ENCODE measurements at places on chromosomes 11 and 22.

- no peak for DNase-seq
Measured at GRCh38 chr11:14451825-14452224, 47.8 kb downstream of the COPB1 start.

- DNase-seq = no peak
Measured at GRCh38 chr11:120391292-120391691, 55.1 kb downstream of the ARHGEF12 start.

GRCh38 chr22:40826984-40827741 is 8.0 kb upstream of the SLC25A17 start:
- no peak for DNase-seq

GRCh38 chr22:30191040-30191701 is 55.4 kb downstream of the LIF start:
- no peak for DNase-seq

DNA sequence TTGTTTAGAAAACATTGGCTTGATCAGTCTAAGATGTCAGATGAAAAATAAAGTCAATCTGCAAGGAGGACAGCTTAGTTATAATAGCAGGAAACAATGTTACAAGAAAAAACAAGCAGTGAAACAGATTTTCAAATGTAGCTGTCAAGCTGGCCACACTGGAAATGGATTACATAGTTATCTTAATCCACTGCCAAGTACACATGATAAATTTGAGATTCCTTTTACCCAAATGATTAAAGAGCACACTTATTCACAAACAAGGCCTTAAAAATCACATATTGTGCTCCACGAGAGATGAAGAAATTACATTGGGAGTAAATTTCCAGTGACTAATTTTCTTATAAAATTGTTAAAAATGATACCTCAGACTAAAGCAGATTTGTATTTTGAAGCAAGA is 17.5 kb upstream of the ESAM start:
- no peak for DNase-seq

GRCh38 chr11:133082841-133083488 is 449.3 kb downstream of the OPCML start:
- DNase-seq = no peak

GRCh38 chr11:114918286-114918685 is 240.0 kb downstream of the NXPE2 start:
- no peak for DNase-seq

DNA sequence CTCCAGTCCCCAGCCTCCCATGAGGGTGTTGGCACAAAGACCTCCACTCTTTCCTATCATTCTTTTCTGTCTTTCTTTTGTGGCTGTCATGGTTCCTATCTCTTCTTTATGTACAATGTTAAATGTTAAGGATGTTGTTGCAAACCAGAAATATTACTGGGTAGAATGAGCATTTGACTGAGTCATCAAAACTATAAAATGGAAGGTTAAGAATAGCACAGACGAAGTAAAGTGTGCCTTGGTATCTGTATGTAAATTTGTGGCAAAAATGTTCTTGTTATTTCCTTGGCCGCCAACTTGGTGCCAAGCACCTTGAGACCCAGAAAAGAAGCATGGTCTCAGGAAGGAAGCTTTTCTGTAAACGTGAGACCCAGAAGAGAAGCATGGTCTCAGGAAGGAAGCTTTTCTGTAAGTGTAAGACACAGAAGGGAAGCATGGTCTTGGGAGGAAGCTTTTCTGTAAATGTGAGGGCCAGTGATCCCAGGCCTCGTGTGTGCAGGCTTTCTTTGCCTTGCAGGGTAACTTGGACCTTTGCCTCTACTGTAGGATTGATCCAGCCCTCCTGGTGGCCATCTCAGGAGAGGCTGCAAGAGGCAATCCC is 6.7 kb upstream of the PKP3 start:
- no peak for DNase-seq

DNA sequence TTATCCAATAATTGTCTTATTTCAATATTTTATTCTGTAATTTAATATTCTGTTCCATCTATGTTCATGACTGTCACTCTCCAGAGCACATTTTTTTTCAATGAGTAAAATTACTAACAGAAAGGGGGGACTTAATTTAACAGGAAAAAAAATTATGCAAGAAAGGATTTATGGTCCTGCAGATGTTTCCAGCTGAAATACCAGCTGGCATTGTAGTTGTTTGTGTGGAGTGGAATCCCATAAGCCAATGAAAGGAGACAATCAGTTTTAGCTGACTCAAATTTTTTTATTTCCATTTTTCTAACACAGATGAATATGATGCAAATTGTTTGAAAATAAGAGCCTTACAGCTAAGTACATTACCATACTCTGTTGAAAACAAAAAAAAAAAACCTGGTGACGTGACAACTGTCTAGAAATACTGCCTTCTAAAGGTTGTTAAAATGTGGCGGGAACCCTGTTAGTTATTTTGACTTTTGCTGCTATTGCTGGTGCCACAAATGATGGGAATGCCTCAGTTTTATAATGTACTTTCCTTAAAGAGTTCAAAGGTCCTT is 389.1 kb downstream of the ETS1 start:
- no peak for DNase-seq

DNA sequence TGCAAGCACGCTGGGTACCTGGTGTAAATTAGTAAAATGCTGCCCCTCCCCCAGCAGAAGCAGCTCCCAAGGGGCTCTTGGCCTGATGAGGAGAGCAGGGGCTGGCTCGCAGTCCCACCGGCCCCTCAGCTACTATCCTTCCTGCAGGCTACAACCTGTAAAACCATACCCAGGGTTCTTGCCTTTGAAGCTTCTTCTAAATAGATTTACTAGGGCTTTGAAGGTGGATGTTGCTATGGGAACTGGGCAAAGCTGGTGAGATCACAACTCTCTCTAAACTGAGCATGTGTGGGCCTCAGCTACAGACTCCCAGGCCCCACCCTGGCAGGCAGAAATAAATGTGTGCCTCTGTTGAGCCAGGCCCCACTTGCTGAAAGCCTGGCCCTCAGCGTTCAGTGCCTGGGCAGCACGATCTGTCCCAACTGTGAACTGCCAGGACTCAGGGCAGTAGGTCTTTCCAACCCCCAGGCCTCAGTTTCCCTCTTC is 18.5 kb downstream of the CD5 start:
- no peak for DNase-seq

DNA sequence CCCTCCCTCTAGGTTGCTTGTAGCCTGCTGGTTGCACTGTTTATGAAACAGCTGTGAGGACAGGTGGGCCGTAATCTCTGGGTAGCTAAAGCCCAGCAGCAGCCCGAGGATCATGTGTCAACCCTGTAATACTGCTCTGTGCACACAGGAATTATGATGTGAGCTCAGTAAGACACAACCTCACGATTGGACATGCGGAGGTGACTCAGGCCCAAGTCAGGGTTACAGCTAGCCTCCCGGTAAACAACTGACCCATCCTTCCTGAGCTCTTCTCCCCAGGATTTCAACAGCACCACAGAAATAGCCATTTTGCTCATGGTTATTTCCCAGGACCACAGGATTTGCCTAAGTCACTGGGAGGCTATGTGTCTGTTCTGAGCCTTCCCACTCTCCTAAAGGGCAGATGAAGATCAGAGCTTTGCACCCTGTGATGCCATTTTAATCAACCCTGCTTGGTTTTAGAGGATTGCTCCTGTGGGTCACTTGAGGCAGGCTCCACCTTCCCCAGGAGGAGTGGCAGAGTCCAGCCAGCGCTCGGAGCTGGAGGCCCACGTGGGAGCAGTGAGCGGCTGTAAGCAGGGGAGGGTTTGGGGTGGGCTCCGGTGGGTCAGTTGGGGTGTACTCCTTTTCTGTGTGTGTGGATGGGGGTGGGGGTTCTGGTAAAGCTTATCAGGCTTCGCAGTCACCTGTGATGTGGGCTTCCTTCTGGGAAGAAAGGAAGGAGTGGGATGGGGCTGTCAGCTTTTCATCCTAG is at the start of gene AMPD3:
Gene AMPD3, plus strand, starts transcription at position 387 of the 754 bp plus-strand sequence. CDS start 6,256 bp downstream, outside the sequence.
- DNase-seq = peak; percentile 96

DNA sequence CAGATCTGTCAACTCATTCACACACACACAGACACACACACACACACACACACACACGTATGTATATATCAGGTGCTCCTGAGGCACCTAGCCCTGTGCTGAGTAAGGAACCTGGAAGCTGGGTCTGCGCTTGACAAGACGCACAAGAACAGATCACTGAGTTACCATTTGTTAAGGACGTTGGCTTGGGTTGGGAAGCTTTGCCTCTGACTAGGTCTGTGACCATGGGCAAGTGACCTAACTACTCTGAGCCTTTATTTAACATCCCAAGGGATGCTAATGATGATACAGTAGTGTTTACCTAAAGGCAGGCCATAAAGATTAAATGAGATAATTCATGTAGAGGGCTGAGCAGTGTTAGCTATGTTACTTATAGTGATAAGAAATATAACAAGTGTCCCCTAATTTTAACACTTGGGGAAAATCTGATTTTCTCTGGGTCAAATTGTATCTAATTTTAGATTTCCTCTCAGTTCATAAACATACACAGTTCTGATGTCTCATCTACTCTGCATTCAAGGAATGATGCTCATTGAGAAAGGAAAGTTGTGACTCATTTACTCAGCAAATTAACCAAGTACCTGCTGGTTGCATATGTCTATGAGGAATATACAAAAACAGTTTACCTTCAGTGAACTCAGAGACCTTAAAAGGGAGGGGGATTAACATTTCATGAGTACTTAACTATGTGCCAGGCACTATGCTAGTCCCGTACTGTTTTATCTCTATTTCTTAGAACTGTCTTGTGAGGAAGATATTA is 13.6 kb downstream of the RNF185 start:
- peak; percentile 80 for DNase-seq

GRCh38 chr11:25981998-25982397 is 349.9 kb upstream of the ANO3 start:
- peak; percentile 24 for DNase-seq

- no peak for DNase-seq
Measured at GRCh38 chr11:116586392-116586791, 186.4 kb downstream of the BUD13 start.

DNA sequence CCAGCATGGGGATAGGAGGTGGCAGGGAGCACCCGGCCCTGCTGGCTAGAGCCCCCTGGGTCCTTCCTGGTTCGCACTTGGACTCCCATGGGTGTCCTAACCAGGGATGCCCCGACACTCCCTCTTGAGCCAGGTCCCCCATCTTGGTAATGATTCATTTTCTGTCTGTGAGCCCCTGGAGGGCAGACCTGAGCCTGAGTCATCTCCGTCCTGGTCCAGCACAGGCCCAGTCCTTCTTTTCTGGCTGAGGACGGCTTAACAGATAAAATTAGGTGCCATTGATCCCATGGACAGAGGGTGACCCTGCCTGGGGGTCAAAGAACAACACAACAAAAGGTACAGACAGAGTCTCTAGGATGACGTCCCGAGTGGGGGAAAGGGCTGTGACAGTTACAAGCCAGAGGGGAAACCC is 3.5 kb downstream of the RHOD start:
- no peak for DNase-seq

DNA sequence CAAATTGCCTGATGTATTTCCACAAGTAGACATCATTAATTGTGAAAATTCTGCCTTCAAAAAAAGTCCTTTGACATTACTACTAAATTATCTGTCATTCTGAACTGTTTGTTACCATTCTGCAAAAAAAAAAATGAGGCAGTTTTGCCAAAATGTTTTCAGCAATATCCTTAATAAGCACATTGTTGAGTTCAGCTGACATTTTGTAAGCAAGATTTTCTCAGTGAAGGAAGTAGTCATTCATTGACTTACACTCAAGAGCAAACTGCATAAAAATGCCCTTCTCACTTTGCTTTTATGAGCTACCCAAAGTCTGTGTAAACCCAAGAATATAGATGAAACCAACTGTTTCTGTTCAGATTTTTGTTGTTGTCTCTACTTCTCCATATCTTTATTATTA is 125.9 kb downstream of the UVRAG start:
- DNase-seq = no peak

GRCh38 chr11:8039530-8040260 is 41.3 kb upstream of the TUB start:
- DNase-seq = no peak

DNA sequence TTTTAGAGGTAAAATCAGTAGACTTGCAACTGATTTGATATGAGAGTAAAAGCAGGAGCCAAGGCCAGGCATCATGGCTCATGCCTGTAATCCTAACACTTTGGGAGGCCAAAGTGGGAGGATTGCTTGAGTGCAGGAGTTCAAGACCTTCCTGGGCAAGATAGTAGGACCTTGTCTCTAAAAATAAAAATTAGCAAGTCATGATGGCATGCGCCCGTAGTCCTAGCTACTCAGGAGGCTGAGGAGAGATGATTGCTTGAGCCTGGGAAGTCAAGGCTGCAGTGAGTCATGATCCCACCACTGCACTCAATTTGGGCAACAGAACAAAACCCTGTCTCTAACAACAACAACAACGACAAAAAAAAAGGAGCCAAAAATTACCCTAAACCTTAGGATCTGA is 13.5 kb downstream of the SGSM3 start:
- DNase-seq = no peak

DNA sequence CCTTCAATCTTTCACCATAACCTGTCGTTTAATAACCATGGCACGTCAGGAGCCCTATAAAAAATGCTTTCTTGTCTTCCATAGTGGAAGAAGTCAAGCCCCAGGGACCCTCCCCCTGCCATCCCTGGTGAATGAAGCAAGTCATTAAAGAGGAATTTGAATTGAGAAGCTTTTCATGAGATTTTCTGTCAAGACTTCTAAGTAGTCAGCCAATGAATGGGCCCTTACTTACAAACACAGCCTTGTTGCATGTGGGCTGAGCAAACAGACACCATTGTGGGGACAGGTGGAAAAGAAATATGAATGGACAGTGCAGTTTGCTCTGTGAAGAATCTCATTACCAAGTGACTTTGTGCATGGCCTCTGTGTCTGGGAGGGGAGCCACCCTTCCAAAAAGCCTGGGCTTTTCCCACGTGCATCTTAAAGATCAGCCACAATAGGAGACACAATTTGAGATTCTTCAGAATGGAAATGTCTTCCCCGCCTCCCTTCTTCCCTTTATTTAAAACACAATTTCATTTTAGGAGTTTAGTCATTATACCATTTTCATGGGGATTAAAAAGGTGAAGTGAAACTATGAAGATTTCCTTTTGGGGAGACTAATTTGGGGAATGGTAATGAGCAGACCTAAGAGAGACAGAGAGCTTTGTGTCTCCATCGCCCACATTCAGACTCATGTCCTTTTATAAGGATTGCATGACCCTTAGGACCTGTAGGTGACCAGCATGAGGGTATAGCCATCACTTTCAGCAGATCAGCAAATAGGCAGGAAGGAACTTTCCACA is 152.0 kb downstream of the LRRC4C start:
- DNase-seq = no peak

- no peak for DNase-seq
Measured at GRCh38 chr11:68841718-68842426, at the start of gene CPT1A. Gene CPT1A (minus strand): TSS chr11:68841916. CDS start chr11:68815474, 26,442 bp downstream.

DNA sequence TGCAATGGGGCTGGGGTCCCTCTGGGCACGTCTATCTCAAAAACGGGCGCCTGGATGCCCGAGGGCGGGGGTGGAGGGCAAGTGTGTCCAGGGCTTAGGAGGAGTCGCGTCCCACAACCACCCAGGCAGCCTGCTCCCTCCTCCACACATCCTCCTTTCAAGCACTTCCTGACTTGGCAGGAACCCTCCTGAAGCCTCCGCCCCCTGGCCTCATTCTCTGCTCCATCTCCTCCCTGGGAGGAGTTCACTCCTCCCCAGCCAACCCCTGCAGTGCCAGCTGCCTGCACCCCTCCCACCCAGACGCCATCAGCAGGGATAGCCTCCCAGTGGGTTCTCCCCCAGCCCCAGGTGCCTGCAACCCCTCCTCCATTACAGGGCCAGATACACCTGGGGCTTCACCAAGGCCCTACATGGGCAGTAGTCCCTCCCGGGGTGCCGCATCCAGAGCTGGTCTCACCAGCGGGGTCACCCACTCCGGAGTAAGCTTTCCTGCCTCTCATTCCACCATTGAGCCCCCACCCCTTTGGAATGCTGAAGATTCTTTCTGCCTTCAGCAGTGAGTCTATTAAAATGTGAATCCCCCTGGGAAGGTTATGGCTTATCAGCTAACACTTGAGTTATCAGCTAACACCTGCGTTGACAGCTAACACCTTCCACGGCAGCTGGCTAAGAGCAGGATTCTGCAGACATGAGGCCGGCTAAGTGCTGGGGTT is 24.4 kb downstream of the RTN4R start:
- no peak for DNase-seq

Measured in Panc1 (cell line).